Mesenteric fat pad (tissue), 1 donor: ENCODE measurements at places on chromosomes 5 and 9. TPM values are rescaled to one million over a fixed set of nuclear protein-coding genes. Genes with fewer than 3 reads are reported as not detected.

CCDC180 gene
- 2.8 TPM for total RNA-seq

REEP2 gene
- total RNA-seq, result 2.6 TPM

TAF11L5 gene
- total RNA-seq, result not detected

DDX4 gene
- not detected for total RNA-seq

CRB2 gene
- total RNA-seq, result not detected

ADAMTS2 gene
- 79.4 TPM for total RNA-seq

PCDHB10 gene
- 1.4 TPM for total RNA-seq

PCDHA8 gene
- 0.19 TPM for total RNA-seq

SLC34A1 gene
- not detected for total RNA-seq

TMEM215 gene
- total RNA-seq, result not detected

TMEM141 gene
- 33.0 TPM for total RNA-seq

IL3 gene
- total RNA-seq, result not detected

LRRC19 gene
- total RNA-seq, result not detected
